ENCODE measurements at places on chromosomes 5 and 9.

GRCh38 chr9:34759432-34760134 is 49.6 kb upstream of the CCL21 start:
- DNase-seq = no peak

DNA sequence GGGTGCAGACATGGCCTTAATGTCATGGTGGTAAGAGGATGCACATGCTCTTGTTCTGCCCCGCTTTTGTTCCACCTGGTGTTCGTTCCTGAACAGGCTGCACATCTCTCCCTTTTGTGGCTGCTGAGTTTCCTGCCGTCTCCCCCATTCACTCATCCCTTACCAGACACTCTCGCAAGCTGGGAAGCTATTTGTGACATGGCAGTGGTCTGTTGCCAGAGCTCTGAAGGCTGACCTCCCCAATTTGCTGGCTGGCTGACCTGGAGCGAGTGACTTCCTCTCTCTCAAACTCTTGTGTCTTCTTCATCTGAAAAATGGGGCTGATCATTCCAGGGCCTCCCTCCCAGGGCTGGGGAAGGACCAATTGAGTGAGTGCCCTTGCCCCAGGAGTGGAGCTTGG is 35.9 kb downstream of the HRH2 start:
- DNase-seq = no peak

GRCh38 chr9:92739346-92739970 is 25.2 kb downstream of the BICD2 start:
- DNase-seq = no peak

DNA sequence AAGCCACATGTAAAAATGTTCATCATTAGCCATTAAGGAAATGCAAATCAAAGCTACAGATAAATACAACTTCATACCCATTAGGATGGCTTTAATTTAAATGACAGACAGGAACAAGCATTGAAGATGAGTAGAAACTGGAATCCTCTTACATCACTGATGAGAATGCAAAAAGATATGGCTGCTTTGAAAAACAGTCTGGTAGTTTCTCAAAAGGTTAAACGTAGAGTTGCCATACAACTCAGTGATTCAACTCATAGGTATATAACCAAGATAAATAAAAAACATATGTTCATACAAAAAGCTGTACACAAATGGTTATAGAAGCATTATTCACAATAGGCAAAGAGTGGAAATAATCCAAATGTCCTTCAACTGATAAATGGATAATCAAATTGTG is 228.8 kb upstream of the ZNF462 start:
- DNase-seq = no peak

DNA sequence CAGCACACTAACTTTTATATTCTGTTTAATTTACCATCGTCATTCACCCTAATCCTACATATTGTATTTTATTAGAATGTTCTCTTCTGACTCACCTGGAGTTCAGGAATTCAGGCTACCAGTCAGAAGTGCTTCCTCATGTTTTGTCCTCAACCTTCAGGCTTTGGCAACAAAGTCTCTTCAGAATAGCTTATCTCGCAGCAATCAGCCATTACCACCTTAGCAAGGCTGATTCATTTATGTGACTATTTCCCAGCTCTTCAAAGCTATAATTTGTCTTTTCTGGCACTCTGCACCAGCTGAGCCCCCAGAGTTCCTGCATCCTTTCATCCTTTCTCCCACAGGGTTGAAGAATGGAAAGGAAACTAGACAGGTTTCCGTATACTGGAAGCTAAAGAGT is 365.5 kb upstream of the CDH18 start:
- DNase-seq = peak; percentile 19

DNA sequence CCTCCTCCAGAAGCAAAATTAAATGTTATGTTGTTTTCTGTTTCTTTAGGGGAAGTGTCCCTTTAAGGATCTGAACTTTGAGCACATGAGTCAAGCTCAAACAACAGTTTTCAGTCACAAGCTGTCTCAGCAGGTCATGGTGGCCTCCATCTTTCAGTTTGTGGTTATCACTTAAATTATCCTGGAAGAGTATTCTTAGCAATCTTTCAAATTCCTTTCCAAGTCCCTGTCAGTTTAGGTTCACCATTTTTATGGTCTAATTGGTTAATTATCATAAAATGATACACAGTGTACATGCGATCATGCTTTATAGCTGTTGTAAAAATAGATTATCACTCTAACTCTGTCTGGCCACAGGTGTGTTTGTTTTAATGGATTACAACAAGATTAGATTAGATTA is 43.1 kb upstream of the SELENOP start:
- no peak for DNase-seq

GRCh38 chr5:72172786-72173185 is 65.5 kb downstream of the MAP1B start:
- DNase-seq = no peak

DNA sequence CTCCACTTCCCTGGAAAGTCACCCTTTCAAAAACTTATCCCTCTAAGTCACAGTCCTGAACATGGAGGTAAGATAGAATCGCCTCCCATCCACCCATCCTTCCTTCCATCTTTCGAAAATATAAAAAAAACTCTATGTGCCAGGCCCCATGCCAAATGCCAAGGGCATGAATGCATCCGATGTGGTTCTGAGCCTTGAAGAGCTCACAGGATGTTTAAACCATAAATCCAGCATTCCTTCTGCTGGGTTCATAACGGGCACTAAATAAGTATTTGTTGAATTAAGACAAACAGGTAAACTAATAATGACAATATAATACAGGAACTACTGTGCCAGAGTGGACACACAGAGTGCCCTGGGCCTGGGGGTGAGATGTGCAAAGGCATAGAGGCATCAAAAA is 147.3 kb downstream of the TTLL11 start:
- no peak for DNase-seq

GRCh38 chr9:34089311-34089710 is 37.2 kb downstream of the DCAF12 start:
- no peak for DNase-seq

DNA sequence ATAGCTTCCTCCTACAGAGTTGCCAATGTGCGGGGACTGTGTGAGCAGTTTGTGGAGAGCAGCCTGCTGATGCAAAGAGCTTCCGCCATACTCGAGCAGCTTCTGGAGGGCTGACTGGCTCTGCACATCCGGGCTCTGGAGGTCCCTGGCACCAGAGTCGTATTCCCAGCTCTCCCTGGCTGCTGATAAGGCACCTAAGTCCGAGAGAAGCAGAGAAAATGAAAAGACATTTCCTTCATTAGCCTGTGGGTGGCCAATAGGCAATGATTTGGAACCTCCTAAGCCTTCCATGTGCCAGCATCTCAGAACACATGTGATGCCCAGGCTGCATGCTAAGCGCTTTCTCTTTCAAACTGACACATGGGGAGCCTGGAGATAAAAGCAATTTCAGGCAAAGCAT is 94.3 kb downstream of the TSSK1B start:
- no peak for DNase-seq

GRCh38 chr5:152332716-152333460 is 72.2 kb downstream of the NMUR2 start:
- DNase-seq = no peak

- DNase-seq = peak; percentile 19
These were observed 8.2 kb upstream of the GRAMD2B start for GRCh38 chr5:126414874-126415502.

- no peak for DNase-seq
These were observed 312.3 kb upstream of the PRR16 start for GRCh38 chr5:120151825-120152224.

DNA sequence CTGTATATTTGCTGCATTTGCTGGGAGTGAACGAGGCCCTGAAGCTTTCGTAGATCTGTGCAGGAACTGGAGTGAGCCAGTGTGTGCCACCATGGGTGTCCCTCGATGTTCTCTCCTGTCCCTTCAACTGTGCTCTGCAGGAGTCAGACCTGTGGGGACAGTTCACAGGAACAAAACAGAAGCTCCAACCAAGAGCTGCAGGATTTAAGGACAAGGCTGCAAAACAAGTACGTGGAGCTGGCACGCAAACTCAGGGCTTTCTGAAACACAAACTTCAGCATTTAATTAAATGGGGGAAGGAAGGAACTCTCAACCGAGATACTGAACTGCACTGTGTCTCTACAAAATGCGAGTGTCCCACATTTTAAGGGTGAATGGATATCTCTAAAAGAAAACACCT is 24.2 kb downstream of the BASP1 start:
- DNase-seq = no peak

- DNase-seq = no peak
These were observed 106.0 kb upstream of the LRRTM2 start for GRCh38 chr5:138981131-138981530.

DNA sequence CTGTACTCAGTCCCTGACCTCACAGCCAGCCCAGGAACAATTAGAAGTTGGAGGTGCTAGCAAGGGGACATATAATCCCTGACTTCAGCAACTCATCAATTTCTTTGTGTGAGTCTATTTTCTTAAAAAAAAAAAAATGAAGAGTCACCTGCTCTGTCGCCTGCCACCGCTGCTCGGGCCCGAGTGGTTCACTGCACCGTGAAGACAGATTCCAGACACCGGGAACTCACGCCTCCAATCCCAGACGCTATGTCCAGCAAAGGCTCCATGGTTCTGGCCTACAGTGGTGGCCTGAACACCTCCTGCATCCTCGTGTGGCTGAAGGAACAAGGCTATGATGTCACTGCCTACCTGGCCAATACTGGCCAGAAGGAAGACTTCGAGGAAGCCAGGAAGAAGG is 606.6 kb downstream of the PRELID2 start:
- no peak for DNase-seq

DNA sequence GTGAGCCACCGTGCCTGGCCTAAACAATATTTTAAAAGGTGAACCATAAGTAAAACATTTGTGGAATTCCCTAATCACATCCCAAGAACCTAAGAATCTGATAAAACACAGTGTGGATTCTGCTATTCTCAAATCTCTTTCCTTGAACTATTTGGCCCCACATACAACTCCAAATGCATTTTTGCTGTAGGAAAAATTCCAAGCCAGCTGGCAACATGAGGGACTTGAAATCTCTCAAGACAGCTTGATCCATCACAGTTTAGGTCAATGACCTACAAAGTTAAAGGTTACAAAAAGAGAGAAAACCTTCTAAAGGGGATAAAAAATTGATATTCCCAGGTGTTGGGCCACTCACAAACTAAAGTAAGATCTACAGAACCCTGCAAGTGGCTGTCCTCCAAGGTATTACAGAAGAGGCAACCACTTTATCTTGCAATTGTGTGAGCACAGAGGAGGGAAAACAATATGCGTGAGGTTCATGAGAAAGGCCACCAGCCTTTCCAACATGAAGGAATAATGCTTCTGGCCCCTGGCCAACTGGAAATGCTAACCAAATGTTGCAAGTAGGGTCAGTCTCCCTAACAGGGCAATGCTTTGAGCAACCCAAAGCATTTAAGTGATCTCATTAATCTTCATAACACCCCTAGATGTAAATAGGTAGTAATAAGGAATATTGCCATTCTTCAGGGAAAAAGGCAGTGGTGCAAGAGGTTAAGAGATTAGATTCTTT is 221.4 kb downstream of the SEMA5A start:
- no peak for DNase-seq

GRCh38 chr5:6197427-6197826 is 180.9 kb downstream of the MED10 start:
- DNase-seq = no peak

DNA sequence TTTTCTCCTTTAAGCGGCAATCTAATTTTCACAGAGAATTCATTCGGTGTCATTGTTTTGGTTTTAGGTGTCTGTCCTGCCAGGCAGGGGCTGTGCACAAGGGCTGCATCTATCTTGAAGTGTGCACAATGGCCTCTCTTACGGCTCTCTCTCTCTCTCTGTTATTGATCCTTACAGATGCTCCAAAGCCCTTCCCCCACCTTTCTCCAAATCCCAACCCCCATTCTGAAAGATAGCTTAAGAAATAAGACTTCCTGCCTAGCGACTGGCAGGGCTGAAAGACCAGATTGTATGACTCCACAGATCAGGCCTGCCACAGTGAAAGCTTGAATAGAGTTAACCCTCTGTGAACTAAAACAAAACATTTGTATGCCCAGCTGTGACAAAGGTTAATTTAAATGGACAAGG is 86.5 kb upstream of the NR5A1 start:
- no peak for DNase-seq

DNA sequence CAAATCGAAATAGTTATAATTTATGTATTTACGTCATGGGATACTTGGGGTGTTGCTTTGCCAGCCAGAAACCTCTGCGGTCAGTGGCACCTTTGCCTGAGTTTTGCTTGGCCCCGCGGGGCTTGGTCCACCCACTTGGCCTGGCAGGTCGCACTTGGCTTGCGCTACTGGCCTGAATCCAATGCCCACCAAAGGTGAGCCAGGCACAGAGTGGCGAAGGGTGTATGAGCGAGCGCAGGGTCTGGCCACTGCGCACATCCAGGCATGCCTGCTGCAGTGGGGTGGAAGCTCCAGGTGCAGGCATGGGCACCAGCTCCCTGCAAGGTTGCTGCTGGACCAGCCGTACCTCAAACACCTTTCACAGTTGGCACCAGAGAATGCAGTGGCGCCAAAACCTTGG is 714.6 kb downstream of the CDH9 start:
- DNase-seq = no peak

DNA sequence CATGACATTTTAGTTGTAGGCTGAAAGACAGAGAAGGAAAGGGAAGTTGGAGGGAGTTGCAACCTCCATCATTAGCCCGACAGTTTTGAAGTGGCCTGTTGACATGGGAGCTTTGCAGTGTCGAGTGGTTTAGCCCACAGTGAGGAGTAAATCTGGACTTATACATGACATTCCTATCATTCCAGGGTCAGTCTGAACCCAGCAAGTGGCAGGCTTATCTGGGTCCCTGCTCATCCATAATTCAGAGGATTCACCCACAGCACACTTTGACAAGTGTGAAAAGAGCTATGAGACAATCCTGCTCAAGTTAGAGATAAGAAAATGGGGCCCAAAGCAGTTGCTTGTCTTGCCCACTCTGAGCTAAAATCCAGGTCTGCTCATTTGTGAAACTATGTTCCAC is 8.4 kb upstream of the TNC start:
- no peak for DNase-seq

GRCh38 chr5:145637396-145637795 is 197.7 kb downstream of the PRELID2 start:
- no peak for DNase-seq

DNA sequence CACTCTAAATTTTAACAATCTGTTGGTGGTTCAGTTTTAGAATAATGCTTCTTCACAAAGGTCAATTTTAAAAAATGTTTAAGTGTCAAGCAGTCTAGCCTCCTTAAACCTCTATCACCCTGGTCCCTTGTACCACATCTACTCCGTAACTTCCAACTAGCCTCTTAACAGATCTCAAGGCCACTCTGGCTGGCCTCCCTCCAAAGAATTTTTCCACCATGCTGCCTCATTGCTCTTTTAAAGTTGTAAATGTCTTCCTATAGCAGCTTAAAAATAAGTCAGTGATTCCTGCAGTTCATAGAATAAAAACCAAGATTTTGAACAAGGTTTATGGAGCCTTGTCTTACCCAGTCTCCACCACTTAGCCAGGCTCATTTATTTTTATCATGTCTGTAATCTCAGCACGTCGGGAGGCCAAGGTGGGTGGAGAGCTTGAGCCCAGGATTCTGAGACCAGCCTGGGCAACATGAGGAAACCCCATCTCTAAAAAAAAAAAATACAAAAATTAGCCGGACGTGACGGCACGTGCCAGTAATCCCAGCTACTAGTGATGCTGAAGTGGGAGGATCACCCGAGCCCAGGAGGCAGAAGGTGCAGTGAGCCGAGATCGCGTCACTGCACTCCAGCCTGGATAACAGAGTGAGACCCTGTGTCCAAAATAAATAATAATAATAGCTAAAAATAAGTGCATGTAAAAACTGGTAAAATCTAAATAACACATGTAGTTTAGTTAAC is 924.9 kb upstream of the DMAC1 start:
- DNase-seq = no peak

GRCh38 chr9:36938617-36939016 is 95.5 kb downstream of the PAX5 start:
- no peak for DNase-seq
